ENCODE measurements at places on chromosomes 6 and 20. TPM values are rescaled to one million over a fixed set of nuclear protein-coding genes. Genes with fewer than 3 reads are reported as not detected.

The TNNC2 gene
- not detected for total RNA-seq

DNA sequence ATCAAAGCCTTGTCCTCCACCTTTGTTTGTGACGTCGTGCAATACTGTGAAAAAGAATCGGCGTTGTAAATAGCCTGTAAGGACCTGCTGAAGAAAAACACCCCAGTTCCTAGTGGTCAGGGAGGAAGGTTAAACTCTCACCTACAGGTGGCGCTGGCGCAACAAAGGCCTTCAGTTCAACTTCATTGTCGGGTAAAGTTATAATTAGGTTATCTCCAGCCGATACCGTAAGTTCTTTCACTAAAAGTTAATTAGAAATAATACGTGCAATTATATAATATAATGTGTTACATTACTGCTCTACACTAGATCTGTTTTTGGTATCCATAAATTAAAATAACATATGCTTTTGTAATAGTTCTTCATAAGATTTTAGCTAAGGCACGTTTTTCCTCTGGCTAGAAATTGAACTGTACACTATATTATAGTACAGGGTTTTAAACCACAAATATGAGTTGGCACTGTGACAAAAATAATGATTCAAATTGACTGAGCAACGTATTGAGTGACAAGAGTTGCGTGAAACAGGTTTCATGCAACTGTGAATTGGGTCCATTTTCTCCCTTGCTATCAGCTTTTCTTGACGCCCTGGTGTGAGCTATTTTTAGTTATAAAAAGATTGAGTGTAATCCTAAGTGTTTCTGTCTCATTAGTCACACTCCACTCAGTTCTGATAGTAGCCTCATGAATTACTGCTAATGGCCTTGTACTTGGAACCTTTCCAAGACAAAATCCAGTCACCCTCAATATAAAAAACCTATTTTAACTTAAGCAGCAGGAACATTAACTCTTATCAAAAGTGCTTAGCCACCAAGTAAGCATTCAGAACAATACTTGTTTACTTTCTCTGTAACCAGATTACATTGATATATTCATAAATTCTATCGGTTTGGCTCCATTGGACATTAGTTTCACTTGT, 62.3 kb downstream of the KIAA0319 start:
- H3K4me1 ChIP-seq: peaks cover 40% of the 10 kb centered on the region
- H3K27ac ChIP-seq: peak overlapping the region; percentile 35
- peak; percentile 91 for DNase-seq
- H3K4me3 ChIP-seq: peak overlapping the region; percentile 48
- no peaks in the 10 kb centered on the region for H3K27me3 ChIP-seq
- no peaks in the 10 kb centered on the region for H3K36me3 ChIP-seq

DNA sequence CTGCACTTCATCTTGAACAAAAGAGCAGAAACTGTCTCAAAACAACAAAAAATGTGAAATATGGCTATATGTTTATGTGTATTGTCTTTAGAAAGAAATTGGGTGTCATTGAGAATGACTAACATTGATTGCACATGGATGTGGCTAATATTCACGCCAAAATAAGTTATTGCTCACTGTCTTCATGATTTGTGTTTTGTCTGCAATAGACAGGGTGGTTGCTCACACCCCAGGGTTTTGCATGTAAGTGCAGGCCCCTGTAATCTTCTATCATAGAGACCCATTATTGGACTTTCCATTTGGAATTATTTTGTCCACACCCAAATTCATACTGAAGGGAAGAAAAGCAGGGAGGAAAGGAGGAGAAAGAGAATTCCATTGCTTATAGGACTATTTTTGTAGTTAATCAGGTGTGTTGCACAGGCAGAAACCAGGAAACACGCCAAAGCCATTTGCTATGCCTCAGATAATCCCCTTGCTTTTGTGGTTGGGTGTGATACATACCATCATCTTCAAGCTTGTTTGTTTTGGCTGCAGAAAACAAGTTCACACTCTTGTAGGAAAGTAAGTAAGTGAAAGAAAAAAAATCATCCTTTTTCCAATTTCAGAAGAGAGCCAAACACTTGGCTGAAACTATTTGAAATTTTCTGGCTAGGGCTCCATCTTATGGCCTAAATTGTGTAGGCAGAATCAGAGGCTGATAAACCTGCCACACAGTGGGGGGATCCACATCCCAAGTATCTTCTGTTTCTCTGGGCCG, 214.1 kb downstream of the COL12A1 start:
- H3K27me3 ChIP-seq: no peaks in the 10 kb centered on the region
- DNase-seq: no peak
- H3K36me3 ChIP-seq: no peaks in the 10 kb centered on the region
- H3K4me3 ChIP-seq: no peak overlapping the region

GRCh38 chr6:137036566-137037300, 8.0 kb downstream of the IL20RA start:
- peaks cover 19% of the 10 kb centered on the region for H3K4me1 ChIP-seq
- H3K27ac ChIP-seq: no peak overlapping the region
- no peak overlapping the region for H3K4me3 ChIP-seq
- H3K27me3 ChIP-seq: no peaks in the 10 kb centered on the region
- no peaks in the 10 kb centered on the region for H3K36me3 ChIP-seq

Measured in Calu3 (cell line).